ENCODE measurements at places on chromosomes 2 and 18. TPM values are rescaled to one million over a fixed set of nuclear protein-coding genes. Genes with fewer than 3 reads are reported as not detected.

GLI2 gene
- total RNA-seq, result 1.1 TPM

ACVR2A gene
- total RNA-seq, result 10.1 TPM

COL6A3 gene
- 138 TPM for total RNA-seq

SMAD7 gene
- total RNA-seq, result 12.2 TPM

IL37 gene
- total RNA-seq, result not detected

DNA sequence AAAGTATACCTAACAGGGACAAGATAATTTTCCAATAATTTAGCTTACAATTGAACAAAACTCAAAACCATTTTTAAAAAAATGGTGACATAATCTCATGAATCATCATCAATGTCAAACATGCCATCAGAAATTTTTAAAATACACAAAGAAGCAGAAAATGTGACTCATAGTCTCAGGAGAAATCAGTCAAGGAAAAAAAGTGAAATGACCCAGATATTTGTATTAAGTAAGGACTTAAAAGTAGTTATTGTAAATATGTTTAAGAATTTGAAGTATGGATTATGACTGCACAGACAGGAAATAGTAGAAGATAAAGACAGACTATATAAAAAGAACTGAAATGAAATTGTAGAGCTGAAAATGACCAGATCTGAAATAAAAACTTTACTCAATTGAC is 473.9 kb upstream of the SYT4 start:
- no peak for DNase-seq

- no peak for DNase-seq
These were observed 33.7 kb upstream of the NFE2L2 start for GRCh38 chr2:177298191-177298590.

DNA sequence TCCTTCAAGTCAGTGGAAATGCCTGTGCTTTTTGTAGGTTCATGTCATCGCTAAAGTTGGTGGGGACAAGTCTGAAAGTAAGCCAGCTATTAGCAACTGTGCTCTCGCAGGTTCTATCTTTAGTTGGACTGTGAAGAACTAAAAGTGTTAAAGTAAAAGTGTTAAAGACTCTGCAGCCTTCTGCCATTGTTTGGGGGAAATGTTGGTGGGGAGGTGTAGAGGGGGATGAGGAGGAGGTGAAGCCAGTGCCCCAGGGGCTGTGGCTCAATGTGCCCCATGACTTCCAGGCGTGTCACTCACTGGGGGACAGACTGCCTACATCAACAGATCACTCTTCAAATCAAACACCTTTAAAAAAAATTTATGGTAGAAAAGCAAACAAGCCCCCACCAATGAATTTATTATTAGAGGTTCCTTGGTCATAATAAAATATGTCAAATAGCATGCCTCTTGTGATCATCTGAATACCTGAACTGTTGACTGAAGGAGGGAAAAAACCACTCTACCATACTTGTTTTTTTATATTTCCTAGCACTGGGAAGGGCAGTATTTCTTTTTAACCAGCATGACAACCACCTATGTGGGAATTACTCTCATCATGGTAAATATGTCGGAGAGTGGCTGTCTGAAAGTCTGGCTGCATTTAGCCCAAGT is 19.3 kb downstream of the TGFA start:
- no peak for DNase-seq

GRCh38 chr2:140695155-140695554 is 1435.7 kb downstream of the LRP1B start:
- DNase-seq, result no peak

GRCh38 chr2:67210430-67210829 is 186.7 kb upstream of the ETAA1 start:
- DNase-seq, result no peak

GRCh38 chr18:12517142-12517825 is 109.6 kb downstream of the PRELID3A start:
- no peak for DNase-seq

- DNase-seq, result no peak
These were observed 4.7 kb downstream of the ING5 start for GRCh38 chr2:241706537-241706936.

- DNase-seq, result no peak
These were observed 55.7 kb downstream of the CTDP1 start for GRCh38 chr18:79735071-79735980.

GRCh38 chr18:58495634-58496033 is 133.3 kb downstream of the ALPK2 start:
- no peak for DNase-seq

DNA sequence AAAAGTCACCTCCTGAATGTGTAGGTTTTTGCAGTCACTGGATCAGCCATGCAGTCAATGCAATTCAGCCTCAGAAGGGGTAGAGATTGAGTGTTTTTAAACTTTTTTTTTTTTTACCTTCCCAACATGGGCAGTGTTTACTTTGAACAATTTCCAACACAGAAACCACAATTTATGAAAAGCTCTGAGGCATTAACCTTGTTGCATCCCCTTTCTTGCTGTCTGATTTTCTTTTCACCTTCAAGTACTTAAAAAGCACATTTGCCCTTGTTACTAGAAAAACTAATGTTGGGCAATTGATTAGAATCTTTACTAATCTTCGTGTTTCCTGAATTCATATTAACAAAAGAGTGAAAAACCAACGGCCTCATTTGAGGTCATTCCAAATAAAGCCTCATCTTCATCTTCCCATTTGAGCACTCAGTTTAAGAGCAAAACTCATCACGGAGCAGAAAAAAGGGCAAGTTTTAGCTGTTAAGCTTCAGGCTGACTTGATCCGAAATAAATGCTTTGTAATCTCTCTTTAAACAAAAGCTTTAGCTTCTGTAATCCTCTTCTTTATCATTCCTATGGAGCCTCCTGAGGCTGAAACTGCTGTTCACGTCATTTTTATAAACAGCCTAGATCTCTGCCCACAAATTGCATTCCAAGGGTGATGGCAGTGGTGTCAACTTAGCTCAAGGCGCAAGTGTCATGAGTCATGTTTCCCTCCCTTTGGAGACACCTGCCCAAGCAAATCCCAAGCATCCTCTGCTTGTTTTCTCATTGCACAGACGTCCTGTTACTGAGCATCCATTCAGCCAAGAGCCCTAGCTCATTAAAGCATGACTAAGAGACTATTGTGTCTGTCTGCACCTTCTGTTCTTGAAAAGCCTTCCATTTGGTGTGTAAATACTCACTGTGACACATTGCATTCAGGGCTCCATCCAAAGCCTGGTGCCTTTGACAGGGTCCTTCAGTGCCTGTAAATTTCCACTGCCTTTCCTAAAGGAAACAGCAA is 107.7 kb downstream of the HNMT start:
- DNase-seq, result no peak

DNA sequence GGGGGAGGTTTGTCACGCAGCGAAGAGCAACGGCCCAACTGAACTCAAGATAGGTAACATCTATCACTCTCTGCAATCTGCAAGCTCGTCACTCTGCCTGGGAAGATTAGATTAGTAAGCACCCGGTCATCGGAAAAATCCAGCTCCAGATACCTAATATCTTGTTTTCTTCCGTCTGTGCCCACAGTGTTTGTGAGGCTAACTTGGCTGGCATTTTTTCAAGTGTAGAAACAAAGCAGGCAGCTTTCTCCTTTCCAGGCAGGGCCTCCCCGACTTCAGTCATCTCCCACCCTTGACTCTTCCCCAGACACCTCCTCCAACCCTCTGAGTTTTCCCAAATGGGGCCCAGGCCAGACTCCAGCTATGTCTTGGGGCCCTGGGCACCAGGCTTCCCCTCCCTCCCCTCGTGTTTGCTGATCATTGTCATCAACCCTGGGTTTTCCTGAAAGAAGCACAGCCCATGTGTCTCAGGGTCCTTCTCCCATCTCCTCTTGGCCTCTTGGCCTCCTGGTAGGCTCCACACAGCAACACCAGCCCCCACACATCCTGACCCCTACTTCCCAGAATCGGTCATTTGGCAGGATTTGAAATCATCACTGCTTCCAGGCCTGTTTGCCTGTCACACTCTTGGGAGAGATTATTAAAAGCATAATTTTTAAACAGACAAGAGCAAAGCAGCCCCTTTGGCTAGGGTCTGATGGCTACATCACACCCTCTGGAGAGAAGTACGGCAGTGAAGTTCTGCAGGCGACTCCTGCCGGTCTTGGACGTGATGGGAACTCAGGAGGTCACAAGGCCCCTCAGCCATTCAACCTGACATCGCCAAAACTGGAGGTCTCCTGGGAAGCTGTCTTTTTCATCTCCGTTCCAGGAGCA is 144.9 kb upstream of the ID2 start:
- no peak for DNase-seq

DNA sequence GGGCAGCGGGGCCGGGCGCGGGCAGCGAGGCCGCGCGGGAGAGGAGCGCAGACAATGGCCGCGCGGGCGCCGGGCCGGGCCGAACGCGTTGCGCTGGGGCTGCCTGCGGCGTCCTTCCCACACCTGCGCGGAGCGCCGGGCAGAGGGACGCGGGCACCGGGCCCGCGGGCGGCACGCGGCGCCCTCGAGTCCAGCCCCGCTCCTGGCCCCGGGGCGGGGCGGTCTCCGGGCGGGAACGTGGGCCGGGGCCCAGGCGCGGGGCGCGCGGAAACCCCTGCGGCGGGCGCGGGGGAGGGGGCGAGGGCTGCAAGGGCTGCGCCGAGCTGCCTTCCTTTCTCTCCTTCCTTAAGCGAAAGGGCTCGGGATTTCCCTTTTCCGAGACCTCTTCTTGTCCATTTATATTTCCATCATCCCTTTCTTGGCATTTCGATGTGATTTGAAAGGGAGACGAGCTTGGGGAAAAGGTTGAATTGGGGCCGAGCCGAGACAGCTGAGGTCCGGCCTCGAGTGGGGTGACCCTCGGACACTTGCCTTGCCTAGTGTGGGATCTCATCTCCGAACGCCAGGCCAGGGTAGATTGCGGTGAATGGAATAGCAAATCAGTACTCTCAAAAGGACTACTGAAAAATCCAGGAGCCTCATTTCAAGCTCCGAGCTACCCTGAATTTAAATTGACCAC is 676 bp downstream of the KLHL23 start:
- DNase-seq, result no peak

GRCh38 chr2:39223909-39224308 is 19.9 kb downstream of the CDKL4 start:
- no peak for DNase-seq

DNA sequence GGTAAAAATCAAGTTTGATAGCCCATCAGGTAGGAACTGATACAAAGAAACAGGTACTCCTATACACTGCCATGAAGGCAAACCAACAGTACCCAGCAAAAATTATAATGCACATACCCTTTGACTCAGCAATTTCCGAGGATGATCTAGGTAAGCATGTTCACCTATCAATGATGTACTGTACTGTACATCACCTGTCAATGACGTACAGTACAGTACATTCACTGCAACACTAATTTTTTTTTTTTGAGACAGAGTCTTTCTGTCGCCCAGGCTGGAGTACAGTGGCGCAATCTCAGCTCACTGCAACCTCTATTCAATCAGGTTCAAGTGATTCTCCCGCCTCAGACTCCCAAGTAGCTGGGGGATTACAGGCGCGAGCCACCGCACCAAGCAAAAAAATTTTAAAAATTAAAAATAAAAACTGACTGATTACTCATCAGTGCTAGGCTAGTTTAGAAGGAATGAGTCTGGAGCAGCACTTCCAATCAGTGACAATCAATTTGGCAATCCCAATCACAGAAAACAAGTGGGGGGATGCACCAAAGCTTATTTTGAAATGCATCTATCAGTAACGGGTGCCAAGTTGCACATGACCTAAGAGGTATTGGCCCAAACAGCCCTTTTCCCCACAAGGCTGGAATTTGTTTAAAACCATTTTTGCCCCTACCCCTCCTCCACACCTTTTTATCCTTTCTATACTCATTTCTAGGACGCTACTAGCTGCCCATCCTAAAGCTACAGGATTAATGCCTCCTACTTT is 8.2 kb downstream of the SRSF7 start:
- DNase-seq, result no peak

- no peak for DNase-seq
These were observed 14.8 kb downstream of the PIK3C3 start for GRCh38 chr18:41969881-41970280.

GRCh38 chr18:68991286-68991685 is 193.4 kb downstream of the CCDC102B start:
- no peak for DNase-seq

GRCh38 chr2:9004338-9005204 is 1.1 kb upstream of the MBOAT2 start:
- no peak for DNase-seq

DNA sequence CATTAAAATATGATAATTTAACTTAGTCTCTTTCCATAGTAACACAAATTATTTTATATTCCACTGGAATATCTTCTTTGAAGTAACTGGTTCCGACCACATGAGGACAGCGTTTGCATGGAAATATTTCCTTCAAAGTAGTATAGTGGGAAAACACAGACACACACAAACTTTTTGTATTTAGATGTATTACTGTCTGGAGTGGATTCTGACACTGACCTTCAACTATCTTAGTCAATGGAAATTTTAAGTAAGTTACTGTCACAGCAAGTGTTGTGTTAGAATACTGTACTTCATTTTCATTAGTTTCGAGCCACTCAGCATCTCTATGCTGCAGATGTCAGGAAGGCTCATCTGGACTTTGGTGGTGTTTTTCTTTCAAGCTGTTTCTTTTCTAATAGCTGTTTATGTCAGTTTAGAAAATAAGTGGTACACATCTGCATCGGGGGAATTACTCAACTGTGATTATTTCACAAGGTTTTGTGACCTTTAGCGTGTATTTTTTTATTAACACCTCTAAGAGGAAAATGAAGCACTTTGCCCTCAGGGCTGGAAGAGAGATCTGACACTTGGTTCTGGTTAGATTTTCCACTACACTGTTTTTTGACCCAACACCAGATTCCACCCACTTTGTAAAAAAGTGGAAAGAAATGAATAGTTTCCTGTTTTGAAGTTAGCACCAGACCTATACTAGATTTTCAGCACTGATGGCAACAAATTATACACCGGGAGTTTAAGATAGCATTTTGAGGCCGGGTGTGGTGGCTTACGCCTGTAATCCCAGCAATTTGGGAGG is 18.9 kb upstream of the THOC1 start:
- no peak for DNase-seq

GRCh38 chr2:150677551-150677950 is 190.1 kb upstream of the RND3 start:
- DNase-seq, result no peak

GRCh38 chr2:207311316-207312005 is 145.7 kb upstream of the KLF7 start:
- no peak for DNase-seq

- DNase-seq, result no peak
These were observed 15.3 kb downstream of the TM4SF20 start for GRCh38 chr2:227363756-227364155.

DNA sequence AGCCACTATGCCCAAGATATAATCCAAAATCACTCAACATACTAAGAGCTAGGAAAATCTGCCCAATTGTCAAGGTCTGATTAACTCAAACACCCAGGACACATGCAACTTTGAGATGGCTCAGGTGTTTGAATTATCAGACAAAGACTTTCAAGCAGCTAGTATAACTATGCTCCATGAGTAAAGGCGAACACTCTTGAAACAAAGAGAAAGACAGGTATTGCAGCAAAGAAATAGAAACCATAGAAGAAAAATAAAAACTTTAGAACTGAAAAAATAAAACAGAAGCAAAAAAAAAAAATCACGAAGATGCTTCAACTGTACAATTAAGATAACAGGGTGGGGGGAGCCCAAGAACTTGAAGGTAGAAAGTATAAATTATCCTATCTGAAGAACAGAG is 214.2 kb downstream of the EIPR1 start:
- no peak for DNase-seq

Data from esophagus squamous epithelium (tissue), 5 donors.